Stimulated activated CD4-positive, alpha-beta T cell treated with anti-CD3 and anti-CD28 coated beads, Interleukin-12 subunit alpha, Interleukin-12 subunit beta, amount 100 ng/mL, for 24 hours (primary cell): ENCODE measurements at places on chromosomes 6 and 20.
A peak's percentile ranks its signal among the peaks of the same experiment; 100 is the strongest.

DNA sequence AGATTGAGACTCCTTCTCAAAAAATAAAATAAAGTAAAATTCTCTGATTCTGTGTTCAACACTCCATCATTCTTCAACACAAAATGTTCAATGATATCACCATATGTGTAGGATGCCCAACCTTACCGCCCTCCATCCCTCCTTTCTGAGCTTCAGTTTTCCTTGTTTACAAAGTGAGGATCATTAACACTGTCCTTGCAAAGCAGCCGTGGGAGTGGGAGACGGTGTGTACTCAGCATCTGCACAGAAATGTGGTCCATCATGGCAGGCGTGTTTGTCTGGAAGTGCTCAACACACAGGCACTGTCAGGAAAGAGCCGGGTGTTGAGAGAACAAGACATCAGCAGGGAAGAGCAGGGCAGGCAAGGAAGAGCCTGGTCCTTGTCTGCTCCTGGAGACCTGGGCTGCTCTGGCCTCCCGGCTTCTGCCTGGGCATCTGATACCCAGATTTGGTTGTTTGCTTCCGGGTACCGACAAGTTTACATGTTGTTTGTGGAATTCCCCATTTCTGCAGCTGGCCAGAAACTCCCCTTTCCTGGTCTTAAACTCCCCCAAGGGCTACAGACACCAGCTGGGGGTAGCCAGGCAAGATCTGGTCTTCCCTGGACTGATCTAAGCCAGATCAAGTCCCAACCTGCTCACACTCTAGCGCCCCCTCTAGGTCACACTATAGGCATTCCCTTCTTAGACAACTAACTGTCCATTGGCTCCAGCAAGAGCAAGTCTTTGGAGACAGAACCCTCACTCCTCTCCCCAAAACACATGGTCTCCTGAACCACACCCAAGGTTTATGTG lies 26.7 kb upstream of the TTPAL start:
- DNase-seq = no peak

- DNase-seq = peak; percentile 54
Observed at GRCh38 chr6:144013486-144013909, 5.4 kb upstream of the PLAGL1 start.

GRCh38 chr20:8399947-8400346 lies 267.9 kb downstream of the PLCB1 start:
- DNase-seq = no peak

DNA sequence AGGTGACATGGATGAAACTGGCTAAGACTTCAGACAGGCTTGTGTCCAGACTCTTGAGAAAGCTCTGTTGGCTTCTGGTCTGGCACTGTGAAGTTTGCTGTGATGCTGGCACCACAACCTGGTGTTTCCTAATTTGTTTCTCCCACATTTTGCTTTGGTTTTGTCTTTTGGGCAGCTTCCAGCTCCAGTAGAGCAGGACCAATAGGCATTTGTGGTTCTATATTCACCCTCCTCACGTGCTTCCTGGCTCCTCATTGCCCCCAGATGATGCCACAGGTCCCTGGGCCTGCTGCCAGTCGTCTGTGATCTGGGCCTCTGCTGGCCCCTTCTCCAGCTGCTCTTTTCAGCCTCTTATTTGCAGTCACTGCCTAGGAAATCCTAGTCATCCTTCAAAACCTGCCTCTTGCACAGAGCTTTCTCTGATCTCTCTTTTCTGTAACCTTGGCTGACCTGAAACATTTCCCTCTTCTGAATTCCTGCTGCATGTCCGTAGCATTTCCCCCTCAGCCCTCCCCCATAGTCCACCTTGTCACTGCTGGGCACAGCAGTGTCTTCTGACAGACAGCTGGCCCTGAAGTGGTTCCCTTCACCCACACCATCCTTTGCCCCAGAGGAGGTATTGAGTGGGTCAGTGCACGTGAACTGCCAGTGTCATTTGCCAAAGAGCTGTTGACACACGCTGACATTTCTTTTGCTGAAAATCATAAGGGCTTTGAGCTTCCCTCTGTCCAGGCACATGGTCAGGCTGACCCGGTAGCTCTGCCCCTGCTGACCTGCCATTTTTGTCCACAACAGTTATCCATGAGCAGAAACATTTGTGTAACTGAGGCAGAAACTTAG lies 63.0 kb downstream of the PTPN1 start:
- no peak for DNase-seq

- no peak for DNase-seq
Observed at GRCh38 chr6:35058358-35058675, 82.8 kb downstream of the TCP11 start.

- DNase-seq = no peak
Observed at GRCh38 chr6:64250126-64250525, 614.5 kb downstream of the PHF3 start.

GRCh38 chr20:19720991-19721390 lies 37.1 kb upstream of the RIN2 start:
- DNase-seq = no peak

GRCh38 chr20:45578231-45578630 lies 853 bp downstream of the WFDC8 start:
- no peak for DNase-seq

- DNase-seq = no peak
Observed at GRCh38 chr6:134437376-134437775, 119.5 kb upstream of the SGK1 start.

- no peak for DNase-seq
Observed at GRCh38 chr6:37966801-37967200, 147.3 kb downstream of the ZFAND3 start.

- DNase-seq = no peak
Observed at GRCh38 chr20:9214685-9215084, 145.8 kb downstream of the PLCB4 start.

DNA sequence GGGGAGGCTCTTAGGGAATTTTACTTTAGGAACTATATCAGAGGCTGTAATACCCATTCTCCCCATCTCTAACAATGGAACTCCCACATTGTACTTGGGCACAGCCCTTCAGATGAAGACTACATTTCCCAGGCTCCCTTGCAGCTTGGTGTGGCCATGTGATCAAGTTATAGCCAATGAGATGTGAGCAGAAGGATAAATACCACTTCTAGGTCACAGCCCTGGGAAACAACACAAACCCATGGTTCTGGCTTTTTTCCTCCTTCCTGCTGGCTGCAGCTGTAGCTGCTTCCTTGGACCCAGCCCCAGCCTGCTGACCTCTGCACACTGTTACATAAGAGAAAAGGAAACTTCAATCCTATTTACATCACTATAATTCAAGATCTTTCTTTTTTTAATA lies 445.9 kb upstream of the JARID2 start:
- DNase-seq = peak; percentile 5
